ENCODE measurements at places on chromosomes 13 and 19. TPM values are rescaled to one million over a fixed set of nuclear protein-coding genes. Genes with fewer than 3 reads are reported as not detected.

DNA sequence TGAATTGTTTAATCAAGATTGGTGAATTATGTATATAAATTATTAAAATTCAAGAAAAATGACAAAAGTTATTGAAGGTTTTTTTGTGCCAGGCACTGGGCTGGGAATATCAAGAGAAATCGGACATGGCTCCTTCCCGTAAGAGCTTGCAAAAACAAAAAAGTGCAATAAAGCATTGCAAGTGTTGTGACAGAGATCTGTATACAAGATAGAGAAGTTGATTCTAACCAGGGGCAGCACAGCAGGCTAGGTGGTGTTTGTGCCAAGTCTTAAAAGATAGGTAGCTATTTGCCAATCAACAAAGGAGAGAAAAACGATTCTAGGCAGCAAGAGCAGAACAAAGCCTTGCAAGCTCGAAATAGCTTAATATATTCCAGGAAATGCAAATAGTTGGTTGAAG, 123.7 kb upstream of the WASF3 start:
- no peak for DNase-seq

DNA sequence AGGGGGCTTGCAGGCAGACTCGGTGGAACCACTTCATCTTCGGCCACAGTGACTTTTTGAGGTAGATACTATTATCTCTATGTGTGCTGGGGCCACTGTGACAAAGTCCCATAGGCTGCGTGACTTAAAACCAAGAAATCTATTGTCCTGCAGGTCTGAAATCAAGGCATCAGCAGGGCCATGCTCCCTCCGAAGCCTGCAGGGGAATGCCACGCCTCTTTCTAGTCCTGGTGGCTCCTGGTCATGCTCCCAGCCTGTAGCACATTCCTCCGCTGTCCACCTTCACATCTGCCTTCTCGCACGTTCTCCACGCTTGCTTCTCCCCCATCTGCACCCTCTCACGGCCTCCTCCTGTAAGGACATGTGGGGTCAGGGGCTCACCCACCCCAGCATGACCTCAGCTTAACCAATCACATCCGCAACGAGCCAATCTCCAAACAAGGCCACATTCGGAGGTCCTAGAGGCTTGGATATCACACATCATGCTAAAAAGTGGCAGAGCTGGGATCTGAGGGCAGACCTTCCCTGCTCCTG, 21.0 kb upstream of the RAB20 start:
- DNase-seq = no peak

DNA sequence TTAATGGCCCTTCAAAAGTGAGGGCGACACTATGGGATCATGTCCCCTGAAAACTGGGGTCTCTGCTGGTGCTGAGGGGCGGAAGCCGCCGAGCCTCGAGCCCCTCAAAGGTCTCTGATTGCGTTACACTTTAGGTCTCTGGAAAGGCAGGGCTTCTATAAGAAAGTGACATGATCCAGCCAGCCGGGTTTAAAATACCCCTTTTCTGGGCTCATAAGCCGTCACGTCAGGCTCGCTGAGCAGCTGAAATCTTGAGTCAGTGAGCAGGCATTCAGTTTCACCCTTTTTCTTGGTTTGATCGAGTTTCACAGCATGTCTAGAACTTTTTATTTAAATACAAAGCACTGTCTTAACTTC, 600 bp upstream of the HMGB1 start:
- DNase-seq = no peak

GRCh38 chr13:23580684-23581060, 10.5 kb downstream of the TNFRSF19 start:
- DNase-seq = no peak

The SMARCA4 gene
- total RNA-seq = 28.9 TPM

- no peak for DNase-seq
Measured at GRCh38 chr19:49939721-49940481, 10.6 kb upstream of the NUP62 start.

The TTC9B gene
- total RNA-seq = not detected

The HNRNPA1L2 gene
- 1.0 TPM for total RNA-seq

- DNase-seq = no peak
Measured at GRCh38 chr19:32098968-32099367, 246.4 kb upstream of the ZNF507 start.

- DNase-seq = no peak
Measured at GRCh38 chr13:51730927-51731326, 73.0 kb downstream of the DHRS12 start.

DNA sequence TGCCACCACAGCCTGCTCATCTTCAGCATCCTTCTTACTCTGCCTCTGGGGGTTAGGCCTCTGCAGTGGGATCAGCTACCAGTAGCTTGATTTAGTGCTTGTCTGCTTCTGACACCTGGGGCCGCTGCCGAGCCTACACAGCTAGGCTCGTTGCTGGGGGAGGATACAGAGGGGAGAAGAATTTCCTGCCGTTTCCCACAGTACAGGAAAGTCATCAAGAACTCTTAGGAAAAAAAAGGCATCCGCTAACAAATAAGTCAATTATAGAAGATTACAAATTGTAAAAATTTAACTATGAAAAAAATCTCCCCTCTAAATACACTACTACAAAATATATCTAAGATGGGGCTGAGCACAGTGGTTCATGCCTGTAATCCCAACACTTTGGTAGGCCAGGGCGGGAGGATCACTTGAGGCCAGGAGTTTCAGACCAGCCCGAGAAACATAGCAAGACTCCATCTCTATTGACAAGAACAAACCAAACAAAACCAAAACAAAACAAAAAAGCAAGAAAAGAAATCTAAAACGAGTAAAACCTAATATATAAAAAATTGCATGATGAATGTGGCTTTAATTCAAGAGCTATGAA, 26.7 kb downstream of the LATS2 start:
- no peak for DNase-seq

GRCh38 chr19:29525901-29526729, at the start of gene VSTM2B:
VSTM2B (plus strand) TSS chr19:29525994; CDS start chr19:29526584, 590 bp downstream.
- no peak for DNase-seq

GRCh38 chr19:11044431-11044830, 44.8 kb upstream of the LDLR start:
- no peak for DNase-seq

DNA sequence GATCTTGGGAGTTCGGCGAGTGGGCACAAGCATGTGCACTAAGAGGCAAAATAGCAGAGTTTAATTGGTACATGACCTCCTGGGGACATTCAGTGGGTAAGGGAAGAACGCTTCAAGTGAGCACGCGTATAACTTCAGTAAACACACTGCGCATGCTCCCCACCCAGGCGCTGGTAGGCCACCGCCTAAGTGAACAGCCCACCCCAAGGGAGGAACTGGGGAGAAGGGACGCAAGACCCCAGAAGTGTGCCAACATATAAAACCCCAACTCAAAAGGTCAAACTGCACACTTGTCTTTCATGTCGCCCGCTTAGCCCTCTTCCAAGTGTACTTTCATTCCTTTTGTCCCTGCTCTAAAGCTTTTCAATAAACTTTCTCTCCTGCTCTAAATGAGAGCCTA, 10.5 kb upstream of the NTN5 start:
- DNase-seq = peak; percentile 64

- no peak for DNase-seq
Measured at GRCh38 chr19:7744199-7744786, 3.0 kb downstream of the CD209 start.

- no peak for DNase-seq
Measured at GRCh38 chr19:38727868-38728660, 16.2 kb downstream of the CAPN12 start.

DNA sequence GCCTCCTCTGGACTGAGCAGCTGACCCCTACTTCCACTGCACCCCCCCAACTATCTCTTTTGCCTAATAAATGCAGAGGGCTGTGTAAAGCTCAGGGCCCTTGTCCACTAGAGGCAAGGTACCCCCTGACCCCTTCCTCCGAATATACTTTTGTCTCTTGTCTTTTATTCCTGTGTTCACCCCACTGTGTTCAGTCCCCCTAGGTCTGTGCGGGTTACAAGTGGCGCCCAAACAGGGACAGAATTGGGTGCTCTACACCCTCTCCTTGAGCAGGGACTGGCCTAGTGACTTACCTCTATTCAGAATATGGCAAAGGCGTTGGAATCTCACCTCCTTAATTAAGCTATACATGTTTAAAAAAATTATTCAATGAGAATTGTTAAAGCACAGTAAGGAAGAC, 15.0 kb downstream of the ZNF350 start:
- DNase-seq = no peak

GRCh38 chr13:106527826-106528225, 7.6 kb downstream of the EFNB2 start:
- DNase-seq = no peak

DNA sequence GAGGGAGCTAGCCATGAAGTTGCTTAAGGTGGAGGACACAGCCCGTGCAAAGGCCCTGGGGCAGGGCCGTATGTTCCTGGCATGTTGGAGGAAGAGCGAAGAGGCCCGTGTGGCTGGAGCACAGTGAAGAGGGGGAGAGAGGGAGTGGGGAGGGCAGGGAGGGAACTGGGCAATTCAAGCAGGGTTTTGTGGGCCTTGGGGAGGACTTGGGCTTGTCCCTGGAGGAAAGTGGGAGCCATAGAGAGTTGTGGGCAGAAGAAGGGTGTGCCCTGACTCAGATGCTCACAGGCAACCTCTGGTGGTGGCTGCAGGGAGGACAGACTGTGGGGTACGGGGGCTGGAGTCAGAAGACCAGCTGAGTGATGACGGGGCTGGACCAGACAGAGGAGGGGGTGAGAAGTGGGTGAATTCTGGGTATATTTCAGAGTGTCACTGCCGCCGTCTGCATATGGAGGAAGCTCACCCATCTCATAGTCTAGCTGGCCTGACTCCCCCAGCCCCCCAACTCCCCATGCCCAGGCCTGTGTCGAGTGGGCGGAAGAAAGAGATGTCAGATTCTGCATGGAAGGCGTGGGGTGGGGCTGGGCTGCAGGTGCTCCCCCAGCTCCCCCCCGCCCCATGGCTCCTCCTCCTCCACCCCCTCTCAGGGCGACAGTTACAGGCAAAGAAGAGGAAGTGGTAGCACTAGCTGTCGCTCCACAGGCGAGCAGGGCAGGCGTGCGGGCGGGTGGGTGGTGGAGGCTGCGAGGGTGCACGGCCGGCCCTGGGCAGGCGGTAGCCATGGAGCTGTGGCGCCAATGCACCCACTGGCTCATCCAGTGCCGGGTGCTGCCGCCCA, at the start of gene VAV1:
TSS of gene VAV1 (plus strand) at position 681 of the 838 bp plus-strand sequence. CDS start at position 781, 100 bp downstream.
- no peak for DNase-seq

The RHPN2 gene
- 7.6 TPM for total RNA-seq

Measured in liver (tissue), 10 donors.